ENCODE measurements at places on chromosomes 16 and 17.

DNA sequence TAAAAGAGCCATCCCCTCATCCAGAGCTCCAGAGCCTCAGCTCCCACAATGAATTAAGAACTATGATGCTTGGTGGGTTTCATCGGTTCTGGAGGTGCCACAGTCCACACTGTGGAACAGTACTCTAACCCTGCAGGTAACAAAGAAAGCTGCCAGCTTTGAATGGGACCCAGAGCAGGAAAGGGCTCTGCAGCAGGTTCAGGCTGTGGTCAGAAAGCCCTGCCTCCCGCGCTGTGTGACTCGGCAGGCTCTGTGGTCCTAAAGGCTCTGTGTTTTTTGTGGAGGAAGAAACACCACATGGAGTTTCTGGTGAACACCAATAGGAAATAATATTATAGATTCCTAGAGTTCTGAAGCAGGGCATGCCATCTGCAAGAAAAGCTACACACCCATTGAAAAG lies 32.5 kb downstream of the MRPS23 start:
- DNase-seq = no peak

DNA sequence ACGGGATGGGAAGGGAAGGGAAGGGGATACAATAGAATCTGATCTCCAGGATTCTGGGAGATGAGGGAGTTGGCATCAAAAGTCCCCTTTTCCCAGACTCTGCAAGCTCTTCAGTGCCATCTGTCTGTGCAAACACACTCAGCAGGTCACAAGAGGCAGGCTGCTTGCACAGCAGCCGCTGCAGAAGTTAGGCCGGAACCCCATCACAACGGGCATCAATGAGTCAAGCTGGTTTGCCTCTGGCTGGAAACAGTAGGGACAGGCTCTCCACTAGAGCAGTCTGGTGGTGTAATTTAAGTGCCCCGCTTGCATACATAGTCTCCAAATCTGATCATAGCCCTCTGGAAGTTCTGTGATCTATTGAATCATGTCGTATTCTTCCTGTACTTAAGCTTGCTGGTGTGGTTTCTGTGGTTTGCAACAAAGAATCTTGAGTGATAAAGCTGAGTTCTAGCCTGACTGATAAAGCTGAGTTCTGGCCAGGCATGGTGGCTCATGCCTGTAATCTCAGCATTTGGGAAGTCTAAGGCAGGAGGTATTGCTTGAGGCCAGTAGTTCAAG lies 33.7 kb upstream of the KDM8 start:
- DNase-seq = peak; percentile 77

GRCh38 chr17:57999496-58000017 lies 7.5 kb downstream of the SRSF1 start:
- peak; percentile 87 for DNase-seq

DNA sequence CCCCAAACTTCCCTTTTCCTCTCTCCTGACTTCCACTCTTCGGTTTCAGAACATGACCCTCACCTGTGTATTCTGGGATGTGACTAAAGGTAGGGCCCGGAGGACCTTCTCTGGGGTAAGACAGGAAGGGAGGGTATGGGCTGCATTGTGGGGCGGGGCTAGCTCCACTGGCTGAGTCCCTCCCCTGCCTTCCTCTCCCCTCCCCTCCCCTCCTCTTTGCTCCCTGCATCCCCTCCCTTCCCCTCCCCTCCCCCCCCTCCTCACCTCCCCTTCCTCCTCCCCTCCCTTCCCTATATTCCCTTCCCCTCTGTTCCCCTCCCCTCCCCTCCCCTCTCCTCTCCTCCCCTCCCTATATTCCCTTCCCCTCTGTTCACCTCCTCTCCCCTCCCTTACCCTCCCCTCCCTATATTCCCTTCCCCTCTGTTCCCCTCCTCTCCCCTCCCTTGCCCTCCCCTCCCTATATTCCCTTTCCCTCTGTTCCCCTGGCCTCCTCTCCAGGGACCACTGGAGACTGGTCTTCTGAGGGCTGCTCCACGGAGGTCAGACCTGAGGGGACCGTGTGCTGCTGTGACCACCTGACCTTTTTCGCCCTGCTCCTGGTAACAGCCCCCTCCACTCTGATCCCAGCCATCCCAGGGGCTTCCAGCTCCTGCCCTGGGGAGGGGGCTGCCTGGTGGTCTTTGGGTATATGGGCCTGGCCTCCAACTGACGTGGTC lies 11.8 kb downstream of the ADGRG3 start:
- DNase-seq = no peak

DNA sequence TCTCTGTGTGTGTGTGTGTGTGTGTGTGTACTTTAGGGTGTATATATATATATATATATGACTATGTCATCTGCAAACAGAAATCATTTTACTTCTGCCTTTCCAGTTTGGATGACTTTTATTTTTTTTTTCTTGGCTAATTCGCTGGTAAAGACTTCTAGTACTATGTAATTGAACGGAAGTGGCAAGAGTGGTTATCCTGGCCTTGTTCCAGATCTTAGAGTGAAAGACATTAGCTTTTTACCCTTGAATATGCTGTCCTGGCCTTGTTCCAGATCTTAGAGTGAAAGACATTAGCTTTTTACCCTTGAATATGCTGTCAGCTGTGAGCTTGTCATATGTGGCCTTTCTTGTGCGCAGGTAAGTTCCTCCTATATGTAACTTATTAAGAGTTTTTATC lies 72.7 kb upstream of the MYOCD start:
- DNase-seq = no peak

DNA sequence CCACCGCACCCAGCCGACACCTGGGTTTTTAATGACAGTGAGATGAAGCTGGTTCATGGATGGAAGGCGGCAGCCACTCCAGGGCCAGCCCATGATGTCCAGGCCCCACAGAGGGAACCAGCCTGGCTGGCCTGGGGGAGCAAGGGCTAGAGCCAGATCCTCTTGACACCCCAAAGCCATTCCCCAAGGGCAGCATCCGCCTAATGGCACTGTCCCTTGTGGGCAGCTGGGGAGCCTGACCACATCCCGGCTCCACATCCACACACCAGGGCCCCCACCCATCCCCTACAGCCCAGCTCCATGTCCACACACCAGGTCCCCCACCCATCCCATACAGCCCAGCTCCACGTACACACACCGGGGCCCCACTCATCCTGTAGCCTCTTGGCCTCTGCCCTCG lies 53.3 kb upstream of the ACSF3 start:
- no peak for DNase-seq

DNA sequence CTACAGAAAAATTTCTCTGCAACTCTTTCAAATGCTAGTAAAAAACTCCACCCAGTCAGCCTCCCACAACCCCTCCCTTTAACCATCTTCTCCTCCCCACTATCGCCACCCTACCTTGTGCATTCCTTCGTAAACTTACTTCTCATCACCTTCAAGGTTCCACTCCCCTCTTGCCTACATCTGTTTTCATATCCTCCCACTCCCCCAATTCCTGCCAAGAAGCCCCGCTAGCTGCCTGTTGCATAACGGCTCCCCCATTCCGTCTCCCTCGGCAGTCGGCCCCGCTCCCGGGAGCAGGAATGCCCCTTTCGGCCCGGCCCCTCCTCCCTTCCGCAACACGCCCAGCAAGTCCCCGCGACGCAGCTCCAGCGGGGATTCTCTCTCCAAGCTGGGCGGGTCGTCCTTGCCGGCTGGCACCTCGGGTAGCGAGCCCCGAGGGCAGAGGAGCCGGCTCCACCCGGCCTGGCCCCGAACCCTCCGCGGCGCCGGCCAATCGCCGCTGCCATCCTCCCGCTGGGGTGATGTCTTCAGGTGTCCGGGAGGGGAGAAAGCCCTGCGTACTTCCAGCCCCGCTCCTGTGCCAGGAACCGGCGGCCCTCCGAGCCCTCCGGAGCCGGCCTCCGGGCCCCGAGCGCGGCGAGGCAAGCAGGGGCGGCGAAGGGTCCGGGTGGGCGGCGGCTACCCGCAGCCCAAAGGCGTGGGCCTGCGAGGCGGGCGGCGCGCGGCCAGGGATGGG lies 1.5 kb downstream of the PHLPP2 start:
- DNase-seq = peak; percentile 77

DNA sequence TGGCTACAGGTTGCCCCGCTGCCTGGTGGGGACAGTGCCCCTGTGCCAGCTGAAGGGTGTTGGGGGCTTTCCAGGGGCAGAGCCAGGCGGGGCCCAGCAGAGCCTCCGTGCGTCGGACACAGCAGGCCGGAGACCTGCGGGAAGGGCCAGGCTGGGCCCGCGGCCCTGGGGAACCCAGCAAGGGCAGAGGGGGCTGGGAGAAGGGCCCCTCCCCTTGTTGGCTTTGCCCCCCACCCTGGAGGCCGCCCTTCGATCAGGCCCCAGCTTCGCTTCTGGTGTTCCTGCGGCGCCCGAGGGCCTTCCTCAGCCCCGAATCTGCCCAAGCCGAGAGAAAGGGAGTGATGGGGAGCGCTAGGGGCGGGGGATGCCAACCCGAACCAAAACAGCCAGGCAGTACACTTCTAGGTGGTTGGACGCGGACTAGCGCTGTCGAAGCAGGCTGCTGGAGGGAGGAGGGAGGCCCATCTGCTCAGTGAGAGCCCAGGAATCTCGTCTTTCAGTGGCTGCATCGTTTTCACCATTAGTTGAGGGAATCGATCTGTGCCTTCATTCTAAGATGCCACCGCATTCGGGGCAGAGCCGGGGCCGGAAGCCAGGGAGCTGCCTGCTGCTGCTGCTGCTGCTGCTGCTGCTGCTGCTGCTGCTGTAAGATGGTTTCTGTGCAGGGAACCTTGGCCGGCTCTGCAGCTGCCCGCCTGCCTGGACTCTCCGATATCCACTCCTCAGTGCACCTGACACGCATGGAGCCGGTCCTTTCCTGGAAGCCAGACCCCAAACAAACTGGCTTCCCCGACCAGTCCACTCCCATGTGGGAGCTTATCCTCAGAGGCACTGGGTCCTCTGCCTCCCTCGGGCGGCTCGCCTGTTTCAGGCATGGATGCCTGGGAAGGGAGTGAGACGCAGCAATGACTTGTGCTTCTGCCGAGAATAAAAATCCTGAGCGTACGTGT lies 1.7 kb downstream of the JPH3 start:
- DNase-seq = no peak

DNA sequence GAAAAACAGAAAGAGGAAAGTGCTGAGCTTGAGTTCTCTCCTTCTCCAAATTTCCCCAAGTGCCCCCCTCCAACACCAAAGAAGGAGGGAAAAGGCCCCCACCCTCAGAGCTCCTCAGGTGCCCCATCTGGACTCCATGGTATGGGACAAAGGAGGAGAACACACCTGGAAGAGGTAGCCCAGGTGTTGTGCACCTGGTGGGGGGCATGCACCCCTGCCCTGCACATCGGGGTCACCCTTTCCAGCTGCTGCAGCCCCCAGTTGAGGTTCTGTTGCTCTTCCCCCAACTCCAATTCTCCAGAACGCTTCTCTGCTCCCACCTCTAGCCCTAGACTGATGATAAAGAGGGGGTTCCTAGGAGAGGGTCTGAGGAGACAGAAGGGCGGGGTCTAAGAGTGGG lies 3.0 kb upstream of the COL1A1 start:
- no peak for DNase-seq

- peak; percentile 21 for DNase-seq
Observed at GRCh38 chr17:73595479-73595878, 48.8 kb downstream of the SDK2 start.

- DNase-seq = no peak
Observed at GRCh38 chr16:6616746-6617145, 715.9 kb upstream of the RBFOX1 start.

GRCh38 chr17:78529251-78529650 lies 47.9 kb downstream of the DNAH17 start:
- no peak for DNase-seq

DNA sequence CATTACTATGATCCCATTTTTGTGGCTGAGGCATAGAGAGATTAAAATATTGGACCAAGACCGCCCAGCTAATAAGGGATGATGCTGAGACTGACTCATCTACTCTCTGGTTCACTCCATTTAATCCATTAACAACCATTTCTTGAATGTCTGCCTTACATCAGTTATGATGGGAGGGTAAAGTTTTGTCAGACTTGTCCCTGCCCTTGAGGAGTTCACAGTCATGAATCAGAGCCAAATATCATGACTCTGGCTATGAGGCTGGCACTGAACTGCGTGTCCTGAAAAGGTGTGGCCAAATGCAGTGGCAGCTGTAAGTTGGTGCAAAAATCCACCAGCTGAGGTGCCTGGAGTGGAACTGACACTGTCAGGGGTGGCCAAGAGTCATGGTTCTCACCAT lies 35.0 kb upstream of the MAF start:
- DNase-seq = no peak

- DNase-seq = no peak
Observed at GRCh38 chr16:50679266-50679665, 1.8 kb downstream of the SNX20 start.

- DNase-seq = peak; percentile 90
Observed at GRCh38 chr16:69563605-69564580, 1.9 kb upstream of the NFAT5 start.

DNA sequence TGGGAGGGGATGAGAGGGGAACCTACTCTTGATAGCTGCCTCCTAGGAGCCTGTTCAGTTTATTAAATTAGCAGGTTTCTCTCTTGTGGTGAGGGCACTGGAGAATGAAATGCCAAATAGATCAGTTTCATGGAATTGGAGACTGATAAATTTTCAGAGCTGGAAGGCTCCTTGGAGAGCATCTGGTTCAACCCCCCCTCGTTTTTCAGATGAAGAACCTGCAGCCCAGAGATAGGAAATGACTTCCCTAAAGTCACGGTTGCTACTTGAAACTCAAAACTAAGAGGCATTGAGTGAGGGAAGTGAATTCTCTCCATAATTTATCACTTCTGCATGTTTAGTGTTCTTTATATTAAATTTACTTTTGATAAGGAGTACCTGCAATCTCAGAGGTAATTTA lies 366.0 kb upstream of the CCL2 start:
- peak; percentile 57 for DNase-seq

DNA sequence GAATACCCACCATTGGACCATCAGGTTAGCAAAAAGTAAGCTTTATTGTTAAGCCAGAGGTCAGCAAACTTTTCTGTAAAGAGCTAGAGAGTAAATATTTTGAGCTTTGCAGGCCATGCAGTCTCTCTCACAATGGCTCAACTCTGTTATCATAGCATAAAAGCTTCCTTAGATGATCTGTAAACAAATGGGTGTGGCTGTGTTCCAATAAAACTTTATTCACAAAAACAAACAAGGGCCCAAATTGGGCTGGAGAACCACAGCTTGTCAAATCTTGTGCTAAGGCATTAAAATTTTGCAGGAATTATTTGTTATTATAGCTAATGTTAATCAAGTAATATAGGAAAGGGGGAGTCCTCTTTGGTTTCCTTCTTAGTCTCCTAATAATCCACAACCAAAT lies 153.6 kb downstream of the GRIN2A start:
- DNase-seq = no peak

GRCh38 chr17:72110231-72110941 lies 10.4 kb upstream of the SOX9 start:
- no peak for DNase-seq

GRCh38 chr16:2178321-2179106 lies 17.9 kb downstream of the CASKIN1 start:
- DNase-seq = peak; percentile 68

GRCh38 chr17:68399638-68400403 lies 57.5 kb downstream of the WIPI1 start:
- DNase-seq = no peak

DNA sequence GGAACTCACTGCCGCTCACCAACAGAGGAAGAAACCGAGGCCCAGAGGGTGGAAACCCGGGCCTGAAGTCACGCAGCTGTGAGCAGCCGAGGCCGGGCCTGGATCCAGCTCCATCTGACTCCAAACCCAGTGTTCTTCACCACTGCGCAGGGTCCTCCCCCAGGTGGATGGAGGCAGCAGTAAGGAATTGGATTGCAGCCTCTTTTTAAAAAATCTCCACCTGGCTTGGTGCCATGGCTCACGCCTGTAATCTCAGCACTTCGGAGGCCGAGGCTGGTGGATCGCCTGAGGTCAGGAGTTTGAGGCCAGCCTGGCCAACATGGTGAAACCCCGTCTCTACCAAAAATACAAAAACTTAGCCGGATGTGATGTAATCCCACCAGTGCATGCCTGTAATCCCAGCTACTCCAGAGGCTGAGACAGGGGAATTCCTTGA lies 177.2 kb downstream of the FOXL1 start:
- no peak for DNase-seq

Data from hematopoietic multipotent progenitor cell treated with erythropoietin and hydrocortisone succinate and interleukin-3 and kit ligand, for 6 days (in vitro differentiated cells).